NCI-H748 treated with DMSO at 0.1 percent for 48 hours (cell line): ENCODE measurements at places on chromosomes 5 and 9.

GRCh38 chr5:113693701-113694100 is 180.2 kb downstream of the YTHDC2 start:
- no peak for DNase-seq

GRCh38 chr9:83957248-83957513 is 22.8 kb downstream of the HNRNPK start:
- DNase-seq = no peak

DNA sequence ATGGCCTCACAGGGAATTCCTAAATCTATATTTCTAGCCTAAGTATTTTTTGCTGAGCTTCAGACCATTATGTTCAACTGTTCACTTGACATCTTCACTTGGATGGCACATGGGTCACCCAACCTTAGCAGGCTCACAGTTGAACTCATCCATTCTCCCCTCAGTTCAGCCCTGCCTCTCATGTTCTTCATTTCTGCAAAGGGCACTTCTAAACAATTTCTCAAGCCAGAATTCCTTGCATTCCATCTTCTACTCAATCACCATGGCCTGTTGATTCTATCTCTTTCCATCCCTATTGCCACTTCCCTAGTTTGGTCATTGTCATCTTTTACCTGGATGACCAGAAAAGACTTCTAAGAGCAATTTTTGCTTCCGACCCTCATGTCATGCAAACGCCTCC is 7.3 kb upstream of the RGS3 start:
- DNase-seq = no peak

DNA sequence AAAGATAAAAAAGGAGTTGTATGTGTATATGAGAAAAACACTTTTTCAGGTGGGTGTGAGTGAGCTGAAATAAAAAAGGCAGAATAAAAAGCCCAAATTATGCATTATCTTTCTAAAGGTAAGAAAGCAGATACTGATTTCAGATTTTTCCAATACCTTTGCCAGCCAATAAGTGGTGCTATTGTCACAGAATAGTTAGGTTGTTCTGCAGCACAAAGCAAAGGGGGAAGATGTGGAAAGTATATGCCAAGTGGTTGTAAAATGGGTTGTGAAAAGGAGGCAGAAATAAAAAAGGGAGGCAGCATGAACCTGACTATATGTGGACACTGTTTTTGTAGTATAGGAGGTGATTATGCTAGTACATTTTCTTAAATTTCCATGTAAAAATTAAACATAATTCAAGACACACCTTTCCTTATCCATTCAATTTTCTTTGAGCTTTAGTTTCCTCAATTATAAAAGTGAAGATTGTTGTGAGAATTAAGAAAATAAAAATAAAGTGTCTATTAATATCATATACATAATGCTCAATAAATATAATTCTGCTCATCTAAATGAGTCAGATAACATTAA is 106.7 kb downstream of the SMIM15 start:
- peak; percentile 77 for DNase-seq

- DNase-seq = no peak
Observed at GRCh38 chr9:16461851-16462250, 408.6 kb downstream of the BNC2 start.

DNA sequence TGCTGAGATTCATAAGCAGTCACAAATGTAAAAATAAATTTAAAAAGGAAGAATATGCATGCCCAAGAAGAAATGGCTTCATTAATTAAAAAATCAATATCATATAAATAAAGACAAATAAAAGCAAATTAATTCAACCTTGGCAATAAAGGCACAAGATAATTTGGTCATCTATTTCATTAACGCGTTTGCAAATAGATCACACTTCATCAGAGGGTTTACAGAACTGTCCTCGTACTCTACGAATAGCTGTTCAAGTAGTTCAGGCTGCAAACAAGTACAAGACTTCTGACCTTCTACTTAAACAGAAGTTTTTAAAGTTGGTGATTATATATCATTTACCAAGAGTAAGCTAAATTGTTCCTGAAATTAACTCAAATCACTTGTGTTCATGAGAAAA is 775.3 kb upstream of the DMAC1 start:
- DNase-seq = no peak

DNA sequence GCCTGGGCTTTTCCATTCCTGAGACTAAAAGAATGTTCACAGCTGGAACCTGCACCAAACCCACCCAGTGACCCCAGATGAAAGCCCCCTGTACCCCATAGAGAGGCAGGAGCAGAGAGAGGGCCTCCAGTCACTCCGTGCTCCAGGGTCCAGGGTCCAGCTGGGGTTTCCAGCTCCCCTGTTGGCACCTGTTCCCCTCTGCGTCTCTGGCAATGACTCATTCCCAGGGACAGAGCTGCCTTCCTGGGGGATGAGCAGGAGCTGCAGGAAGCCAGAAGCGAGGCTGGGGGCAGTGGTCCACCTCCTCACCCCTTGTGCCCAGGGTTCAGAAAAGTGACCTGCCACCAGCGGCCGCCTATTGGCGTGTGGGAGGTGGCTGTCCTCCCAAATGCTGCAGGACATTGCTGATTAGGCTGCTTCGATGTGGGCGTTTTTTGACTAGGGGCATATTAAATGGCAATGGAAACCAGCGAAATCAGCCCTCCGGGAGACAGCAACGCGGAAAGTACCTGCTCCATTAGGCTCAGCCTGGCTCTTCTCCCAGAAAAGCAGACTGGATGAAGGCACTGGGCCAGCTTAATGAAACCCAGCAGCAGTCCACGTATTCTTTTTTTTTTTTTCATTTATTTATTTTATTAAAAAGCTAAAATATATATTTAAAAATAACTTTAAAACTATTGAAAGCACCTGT is 97.4 kb downstream of the DAP start:
- DNase-seq = no peak

DNA sequence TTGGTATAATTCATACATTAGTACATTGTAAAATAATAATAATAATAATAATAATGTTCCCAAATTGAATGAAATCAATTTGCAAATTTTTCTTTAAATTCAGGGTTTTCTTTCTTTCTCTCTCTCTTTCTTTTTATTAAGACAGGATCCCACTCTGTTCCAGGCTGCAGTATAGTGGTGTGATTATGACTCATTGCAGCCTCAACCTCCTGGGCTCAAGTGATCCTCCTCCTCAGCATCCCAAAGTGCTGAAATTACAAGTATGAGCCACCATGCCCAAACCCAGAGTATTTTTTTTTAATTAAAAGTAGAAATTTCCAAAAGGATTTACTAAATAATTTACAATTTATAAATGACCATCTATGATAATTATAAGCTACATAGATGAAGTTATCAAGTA is 117.7 kb downstream of the HOMER1 start:
- DNase-seq = no peak

DNA sequence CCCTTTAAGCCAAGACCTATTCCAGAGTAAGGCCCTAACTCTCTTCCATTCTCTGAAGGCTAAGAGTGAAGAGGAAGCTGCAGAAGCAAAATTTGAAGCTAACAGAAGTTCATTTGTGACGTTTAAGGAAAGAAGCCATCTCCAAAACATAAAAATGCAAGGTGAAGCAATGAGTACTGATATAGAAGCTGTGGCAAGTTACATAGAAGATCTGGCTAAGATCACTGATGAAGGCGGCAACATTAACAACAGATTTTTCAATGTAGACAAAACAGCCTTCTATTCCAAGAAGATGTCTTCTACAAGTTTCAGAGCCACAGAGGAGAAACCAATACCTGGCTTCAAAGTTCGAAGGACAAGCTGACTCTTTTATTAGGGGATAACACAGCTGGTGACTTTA is 1143.4 kb downstream of the CDH12 start:
- no peak for DNase-seq
